ENCODE measurements at places on chromosomes 5 and 9.

- no peak for DNase-seq
Observed at GRCh38 chr5:149756354-149756753, 26.2 kb downstream of the PPARGC1B start.

DNA sequence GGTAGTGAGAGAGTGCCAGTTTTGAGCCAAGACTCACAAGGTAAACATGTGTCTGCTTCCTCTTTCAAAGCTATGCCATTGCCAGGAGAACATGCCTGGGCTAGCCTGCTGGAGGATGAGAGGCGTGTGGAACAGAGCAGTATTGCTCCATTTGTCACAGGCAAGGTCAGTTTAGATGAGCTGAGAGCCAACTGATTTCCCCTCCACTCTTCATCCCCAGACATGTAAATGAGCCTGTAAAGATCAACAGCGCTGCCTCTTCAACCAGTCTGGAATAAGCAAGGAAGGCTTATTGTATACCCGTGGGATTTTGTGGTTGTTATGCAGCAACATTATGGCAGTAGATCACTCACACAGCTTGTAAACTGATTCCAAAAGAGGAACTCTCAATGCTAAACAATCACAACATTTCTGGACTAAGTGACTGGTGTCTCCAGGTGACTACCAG, 8.2 kb upstream of the GDNF start:
- peak; percentile 77 for DNase-seq

DNA sequence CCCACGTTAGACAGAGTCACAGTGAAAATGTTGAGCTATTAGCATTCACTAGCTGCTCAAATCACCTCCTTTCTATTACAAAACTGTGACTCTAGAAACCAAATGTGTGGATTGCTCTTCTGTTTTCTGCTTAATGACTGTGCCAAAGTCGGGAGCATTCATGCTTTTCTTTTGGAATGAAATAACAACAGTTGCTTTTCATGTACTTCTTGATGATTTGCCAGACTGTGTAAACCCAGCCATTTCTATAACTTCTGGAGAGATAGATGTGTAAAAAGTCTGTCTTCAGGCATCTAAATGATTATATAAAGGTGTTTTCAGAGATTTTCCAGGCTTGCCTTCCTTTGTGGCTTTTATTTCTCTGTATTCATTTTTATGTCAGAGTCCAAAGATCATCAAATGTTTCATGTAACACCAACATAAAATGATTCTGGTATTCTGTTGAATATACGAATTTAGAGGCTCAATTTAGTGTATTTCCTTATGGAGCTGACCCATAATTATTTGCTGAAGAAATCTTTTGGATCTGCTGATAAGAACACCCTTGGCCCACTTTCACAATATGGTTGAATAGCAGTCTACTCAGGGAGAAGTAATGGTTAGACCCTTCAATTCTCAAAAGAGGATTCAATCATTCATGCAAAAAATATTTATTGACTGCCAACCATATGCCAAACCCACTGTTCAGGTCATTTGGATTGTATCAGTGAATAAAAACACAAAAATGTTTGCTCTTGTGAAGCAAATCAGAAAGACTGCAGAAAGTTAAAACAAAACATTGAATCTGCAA, 581.2 kb downstream of the CDH18 start:
- no peak for DNase-seq

- DNase-seq, result no peak
Observed at GRCh38 chr9:107630156-107630555, 140.6 kb upstream of the KLF4 start.

GRCh38 chr5:61732369-61732768, 400.3 kb downstream of the ZSWIM6 start:
- no peak for DNase-seq
